ENCODE measurements at places on chromosomes 13 and 19.
A peak's percentile ranks its signal among the peaks of the same experiment; 100 is the strongest.

DNA sequence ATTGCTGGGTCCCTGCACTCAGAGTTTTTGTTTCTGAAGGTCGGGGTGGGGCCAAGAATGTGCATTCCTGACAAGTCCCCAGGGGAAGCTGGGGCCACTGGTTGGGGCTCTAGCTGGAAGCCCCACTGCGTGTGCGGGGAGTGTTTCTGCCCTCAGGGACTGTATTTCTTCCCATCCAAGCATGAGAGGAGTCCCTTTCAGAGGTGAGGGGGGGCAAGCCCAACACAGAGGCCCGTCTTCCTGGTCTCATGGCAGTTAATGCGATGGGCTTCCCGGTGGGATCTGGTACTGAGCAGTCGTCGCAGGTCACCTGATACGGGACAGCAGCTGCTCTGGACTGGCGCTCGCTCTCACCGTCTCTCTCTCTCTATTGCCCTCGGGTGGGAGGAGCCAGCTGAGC lies 50.4 kb downstream of the GPR12 start:
- peak; percentile 60 for DNase-seq

- DNase-seq = no peak
Observed at GRCh38 chr19:49895566-49896297, 955 bp downstream of the IL4I1 start.

DNA sequence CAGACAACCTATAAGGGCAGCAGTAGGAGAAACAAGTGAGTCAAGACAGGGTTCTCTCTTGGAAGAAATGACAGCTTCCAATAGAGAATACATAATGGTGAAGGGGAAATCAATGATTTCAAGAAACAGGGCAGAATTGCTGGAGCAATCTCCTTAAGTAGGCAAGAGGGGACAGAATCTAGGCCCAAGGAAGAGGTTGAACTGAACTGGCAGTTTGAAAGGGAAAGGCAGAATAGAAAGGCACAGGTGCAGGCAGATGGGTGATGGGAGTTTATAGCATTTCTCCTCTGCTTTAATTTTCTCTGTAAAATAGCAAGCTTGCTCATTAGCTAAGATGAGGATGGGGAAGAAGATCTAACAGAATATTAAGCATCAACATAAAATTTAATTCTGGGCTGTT lies 110.8 kb downstream of the TBC1D4 start:
- no peak for DNase-seq

DNA sequence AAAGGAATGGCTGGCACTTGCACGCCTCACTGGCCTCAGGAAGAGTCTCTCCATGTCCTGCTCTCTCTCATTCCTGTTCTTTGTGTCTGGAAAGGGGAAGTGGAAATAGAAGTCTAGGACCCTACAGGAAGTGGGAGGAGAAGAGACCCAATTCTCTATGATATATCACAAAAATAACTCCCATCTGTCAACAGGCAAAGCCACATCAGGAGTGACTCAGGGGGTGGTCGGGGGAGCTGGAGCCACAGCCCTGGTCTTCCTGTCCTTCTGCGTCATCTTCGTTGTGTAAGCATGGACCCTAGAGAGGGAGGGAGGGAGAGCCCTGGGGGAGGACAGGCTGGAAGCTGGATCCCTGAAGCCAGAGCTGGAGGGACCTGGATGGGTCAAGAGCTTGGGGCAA lies 3.0 kb downstream of the SIGLEC9 start:
- no peak for DNase-seq

DNA sequence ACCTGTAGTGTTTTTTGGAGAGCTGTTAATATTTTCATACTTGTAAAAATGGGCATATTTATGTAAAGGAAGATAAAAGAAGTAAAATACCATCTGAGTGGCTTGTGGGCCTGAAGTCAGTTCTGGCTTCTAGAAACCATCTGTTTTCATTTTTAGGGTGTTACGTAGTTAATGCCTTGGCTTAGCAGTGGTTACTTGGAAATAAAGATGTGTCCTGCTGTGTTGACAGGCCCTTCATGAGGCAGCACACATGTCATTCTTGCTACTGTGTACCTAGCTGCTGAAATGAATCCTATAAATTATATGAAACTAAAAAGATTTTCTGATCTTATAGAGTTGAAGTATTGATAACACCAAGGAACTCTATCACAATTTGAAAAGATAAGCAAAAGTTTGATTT lies 16.0 kb downstream of the ILF3 start:
- DNase-seq = no peak

GRCh38 chr13:33793726-33794125 lies 24.2 kb upstream of the RFC3 start:
- no peak for DNase-seq

Data from NCI-H524 treated with DMSO at 0.1 percent for 48 hours (cell line).